ENCODE measurements at places on chromosomes 16 and 17.

DNA sequence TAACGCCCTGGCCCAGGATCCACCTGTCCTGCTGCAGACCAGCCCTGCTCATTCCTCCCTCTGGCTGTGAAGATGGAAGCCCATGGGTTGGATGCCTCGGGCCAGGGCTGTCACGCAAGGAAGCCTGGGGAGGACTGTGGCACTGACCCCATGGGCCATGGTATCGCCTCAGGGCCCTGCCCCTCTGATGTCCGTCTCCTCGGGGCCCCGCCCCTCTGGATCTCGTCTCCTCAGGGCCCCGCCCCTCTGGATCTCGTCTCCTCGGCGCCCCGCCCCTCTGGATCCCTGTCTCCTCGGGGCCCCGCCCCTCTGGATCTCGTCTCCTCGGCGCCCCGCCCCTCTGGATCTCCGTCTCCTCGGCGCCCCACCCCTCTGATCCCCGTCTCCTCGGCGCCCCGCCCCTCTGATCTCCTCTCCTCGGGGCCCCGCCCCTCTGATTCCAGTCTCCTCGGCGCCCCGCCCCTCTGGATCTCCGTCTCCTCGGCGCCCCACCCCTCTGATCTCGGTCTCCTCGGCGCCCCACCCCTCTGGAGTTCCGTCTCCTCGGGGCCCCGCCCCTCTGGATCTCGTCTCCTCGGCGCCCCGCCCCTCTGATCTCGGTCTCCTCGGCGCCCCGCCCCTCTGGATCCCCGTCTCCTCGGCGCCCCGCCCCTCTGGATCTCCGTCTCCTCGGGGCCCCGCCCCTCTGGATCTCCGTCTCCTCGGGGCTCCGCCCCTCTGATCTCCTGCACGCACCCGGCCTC, 24.0 kb downstream of the METRNL start:
- DNase-seq: no peak

DNA sequence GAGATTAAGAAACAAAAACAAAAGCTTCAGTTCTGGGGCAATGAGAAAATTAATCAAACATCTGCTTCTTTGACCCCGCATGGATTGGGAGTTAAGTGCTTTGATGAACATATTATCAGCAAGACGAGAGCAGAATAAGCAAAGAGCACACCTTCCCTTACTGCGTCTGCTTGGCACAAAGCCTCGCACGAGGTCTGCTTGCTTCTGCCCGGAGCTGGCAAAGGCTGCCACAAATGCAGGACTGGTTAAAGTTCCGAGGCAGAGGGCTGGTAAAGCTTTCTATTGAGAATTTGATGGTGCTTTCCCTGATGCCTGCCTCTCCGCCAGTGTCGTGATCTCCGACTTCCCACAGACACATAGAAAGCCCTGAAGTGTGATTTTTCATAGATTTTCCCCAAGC, 17.0 kb downstream of the VAT1L start:
- DNase-seq: no peak

DNA sequence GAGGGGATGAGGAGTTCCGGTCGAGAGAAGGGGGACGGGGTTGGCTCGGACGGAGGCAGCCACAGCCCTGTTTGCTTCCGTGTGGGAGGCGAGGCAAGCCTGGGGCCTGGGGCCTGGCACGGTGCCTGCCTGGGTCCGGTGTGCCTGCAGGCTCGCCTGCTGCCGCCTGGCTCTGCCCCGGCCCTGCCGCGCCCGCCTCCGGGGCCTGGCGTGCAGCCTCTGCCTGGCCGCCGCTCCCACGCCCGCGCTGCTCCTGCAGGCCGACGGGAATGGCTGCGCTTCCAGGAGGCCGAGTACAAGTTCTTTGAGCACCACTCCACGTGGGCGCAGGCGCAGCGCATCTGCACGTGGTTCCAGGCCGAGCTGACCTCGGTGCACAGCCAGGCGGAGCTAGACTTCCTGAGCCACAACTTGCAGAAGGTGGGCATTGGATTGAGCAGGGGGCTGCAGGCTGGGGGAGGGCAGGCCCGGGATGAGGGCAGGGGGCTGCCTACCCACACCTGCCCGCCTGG, 53.1 kb downstream of the MRC2 start:
- no peak for DNase-seq

- DNase-seq: no peak
These were observed 11.7 kb downstream of the ERN1 start for GRCh38 chr17:64117981-64118979.

- DNase-seq: no peak
These were observed 5.8 kb upstream of the GNA13 start for GRCh38 chr17:65062171-65062915.

- no peak for DNase-seq
These were observed 21.4 kb downstream of the THUMPD1 start for GRCh38 chr16:20720251-20720650.

DNA sequence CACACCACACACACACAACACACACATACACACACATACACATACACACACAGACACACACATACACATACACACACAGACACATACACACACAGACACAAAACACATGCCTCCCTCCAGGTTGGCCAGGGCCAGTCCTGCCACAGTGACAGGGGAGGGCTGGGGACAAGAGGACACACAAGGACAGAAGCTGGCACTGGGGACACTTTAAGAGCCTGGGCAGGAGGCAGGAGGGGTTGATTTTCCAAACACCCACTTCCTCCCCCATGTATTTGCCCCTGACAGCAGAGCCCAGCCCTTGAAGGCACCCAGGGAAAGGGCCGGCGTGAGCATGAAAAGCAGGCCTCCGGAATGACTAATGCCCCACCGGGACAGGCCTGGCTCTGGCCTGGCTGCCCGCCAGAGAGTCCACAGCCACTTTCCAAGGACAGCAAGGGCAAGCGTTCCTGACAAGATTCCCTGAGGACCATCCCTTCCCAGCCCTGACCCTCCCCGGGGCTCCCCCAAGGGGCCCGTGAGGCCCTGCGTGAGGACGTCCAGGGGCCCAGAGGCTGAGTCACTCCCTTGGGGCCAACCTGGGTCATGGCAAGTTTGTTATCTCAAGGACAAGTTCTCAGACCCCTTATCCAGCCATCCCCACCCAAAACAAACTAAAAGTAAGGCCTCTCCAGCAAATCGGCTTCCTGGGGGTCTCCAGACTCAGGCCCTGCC, 235.6 kb downstream of the ZNF423 start:
- DNase-seq: no peak

DNA sequence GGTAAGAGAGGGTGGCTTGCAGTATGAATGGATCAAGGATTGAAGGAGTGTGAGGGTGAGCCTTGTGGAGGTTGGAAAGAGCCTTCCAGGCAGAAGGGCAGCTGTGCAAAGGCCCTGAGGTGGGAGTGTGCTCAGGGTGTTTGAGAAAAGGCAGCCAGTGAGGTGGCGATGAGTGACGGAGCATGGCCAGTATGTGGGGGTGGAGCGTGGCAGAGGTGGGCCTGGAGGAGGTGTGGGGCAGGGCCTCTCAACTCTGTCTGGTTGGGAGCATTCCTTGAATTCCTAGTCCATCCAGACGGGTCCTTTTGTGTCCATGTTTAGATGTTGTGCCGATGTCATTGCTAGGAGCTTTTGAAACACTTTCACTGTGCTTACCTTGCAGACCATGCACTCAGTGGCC, 51.3 kb downstream of the EPN2 start:
- DNase-seq: no peak

DNA sequence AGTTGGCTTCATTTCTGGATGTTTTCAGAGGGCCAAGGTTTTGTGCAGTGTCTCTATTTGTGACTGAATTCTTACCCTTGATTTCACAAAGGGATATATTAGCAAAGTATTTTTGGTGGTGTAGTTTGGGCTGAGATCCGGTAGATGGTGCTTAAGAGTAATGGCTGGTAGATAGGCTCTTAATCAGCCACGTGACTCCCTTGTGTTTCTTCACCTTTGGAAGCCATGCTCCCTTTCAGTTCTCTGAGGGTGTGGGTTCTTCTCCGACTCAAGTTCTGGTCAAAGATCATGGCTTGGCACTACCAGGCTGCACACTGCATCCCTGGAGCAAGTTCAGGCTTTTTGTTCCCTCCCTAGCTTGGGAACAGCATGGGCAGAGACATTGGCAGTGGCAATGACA, 887.3 kb downstream of the CDH8 start:
- no peak for DNase-seq

- no peak for DNase-seq
These were observed 147.4 kb downstream of the SEC14L1 start for GRCh38 chr17:77288115-77288619.

DNA sequence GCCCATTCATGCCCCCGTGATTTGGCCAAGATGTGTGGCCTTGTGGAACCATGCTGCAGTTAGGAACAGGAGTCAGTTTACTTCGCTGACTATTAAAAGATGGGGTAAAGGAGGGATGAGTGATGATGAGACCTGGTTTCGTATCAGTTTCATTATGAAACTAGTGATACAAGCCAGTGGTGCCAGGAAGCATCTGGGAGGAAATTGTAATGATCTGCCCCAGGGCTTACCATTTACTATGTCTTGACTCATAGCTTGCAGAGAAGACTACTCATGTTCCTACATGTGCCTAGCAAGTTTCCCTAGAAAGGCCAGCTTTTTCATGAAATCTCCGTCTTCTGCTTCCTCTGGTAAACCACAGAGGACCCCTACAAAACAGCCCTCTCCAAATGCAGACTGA, 23.2 kb downstream of the CDH3 start:
- DNase-seq: no peak

DNA sequence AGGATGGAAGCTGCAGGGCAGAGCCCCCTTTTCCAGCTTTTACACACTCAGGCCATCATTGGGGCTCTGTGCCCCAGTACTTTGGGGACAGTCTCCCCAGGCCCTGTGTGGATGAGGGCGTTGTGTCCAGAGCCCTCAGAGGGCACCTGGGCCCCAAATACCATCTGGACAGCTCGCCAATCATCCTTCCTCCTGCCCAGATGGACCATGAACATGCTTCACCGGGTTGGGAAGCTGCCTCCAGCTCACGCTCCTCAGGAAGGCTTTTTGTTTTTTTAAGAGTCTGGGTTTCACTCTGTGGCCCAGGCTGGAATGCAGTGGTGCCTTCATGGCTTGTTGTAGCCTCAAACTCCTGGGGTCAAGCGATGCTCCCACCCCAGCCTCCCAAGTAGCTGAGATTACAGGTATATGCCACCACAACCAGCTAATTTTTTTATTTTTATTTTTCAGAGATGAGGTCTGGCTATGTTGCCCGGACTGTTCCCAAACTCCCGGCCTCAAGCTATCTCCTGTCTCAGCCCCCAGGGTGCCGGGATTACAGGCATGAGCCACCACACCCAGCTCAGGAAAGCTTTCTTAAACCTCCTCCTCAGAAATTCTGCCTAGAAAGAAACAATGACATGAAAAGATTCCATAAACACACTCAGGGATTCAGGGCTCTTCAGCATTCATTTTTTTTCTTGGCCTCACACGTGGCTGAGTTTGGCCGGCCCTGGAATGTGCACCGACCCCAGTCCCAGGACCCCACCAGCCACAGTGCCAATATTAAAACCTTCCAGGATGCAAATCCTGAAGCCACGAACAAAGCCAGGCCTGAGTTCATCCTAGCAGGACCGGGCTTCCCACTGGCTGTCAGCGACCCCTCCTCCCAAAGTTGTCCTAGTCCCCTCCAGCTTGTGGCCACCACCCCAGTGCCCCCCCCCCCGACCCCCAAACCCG, 27.4 kb upstream of the ZNF423 start:
- no peak for DNase-seq

GRCh38 chr16:54317101-54317611, 30.6 kb upstream of the IRX3 start:
- DNase-seq: no peak

DNA sequence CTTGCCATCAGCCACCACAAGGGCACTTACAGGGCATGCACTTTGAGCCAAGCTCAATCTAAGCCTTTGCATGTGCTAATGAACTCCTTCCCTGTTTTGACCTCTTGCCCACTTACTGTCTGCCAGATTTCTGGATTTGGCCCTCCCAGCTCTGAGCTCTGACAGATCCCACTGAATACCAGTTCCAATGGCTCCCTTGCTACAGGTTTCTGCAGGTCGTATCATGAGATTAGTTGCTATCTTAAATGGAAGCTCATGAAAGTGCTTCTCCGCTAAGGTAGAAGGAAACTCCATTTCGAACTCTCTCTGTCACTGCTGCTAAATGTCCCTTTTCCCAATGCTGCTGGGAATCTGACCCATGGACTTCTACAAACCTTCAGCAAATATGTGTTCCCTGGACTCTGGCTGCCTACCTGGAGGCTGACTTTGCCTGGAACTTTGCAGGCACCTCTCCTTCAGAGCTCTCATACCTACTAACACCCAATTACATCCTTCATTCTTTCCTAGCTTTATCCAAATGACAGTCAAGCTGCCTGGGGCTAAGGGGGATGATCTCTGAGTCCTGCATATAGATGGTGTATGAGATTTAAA, 23.5 kb upstream of the TOB1 start:
- DNase-seq: no peak

DNA sequence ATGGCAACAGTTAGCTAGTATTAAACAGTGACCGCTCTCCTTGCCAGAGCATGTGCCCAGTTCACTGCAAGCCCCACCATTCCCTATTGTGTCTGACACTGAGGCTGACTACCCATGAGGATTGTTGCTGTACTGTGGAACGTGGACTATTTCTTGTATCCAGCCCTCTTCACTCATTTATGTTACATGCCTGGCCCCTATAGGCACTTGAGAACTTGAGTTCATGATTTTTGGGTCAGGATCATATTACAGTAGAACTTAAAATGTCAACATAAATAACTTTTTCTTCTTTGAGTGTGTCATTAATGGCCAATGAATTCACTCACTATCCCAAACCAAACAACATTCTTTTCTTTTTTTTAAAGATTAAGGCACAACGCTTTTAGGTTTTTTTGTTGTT, 55.7 kb downstream of the LYRM1 start:
- DNase-seq: no peak

DNA sequence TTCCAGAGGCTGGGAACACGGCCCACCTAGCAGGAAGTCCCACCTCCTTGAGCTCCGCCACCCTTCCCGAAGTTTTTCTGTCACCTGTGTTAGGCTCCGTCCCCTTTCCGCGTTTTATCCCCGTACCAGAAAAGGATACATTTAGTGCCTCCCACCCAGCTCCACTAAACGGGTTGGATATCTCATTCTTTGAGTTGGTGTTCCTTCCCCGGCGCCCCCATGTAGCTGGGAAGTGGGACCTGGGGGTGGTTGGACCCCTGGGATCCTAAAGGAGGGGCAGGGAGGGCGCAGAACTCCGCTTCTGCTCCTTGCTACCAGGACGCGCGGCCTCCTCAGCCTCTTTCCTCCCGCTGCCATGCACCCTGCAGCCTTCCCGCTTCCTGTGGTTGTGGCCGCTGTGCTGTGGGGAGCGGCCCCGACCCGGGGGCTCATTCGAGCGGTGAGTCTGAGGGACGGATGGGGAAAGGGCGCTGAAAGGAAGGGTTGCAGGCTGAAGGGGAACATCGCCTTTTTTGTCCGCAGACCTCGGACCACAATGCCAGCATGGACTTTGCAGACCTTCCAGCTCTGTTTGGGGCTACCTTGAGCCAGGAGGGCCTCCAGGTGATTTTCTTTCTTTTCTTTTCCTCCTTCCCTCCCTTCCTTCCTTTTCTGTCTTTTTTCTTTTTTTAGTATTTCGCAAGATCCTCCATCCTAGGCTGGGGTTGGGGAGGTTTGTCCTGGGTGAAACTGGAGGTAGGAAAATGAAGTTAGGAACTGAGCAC, 669 bp downstream of the RNF167 start:
- peak; percentile 72 for DNase-seq

GRCh38 chr16:56643080-56643778, 4.8 kb downstream of the MT1A start:
- DNase-seq: no peak

Data from AG04450 (cell line).